ENCODE measurements at places on chromosomes 7 and 10.

- no peak for DNase-seq
Measured at GRCh38 chr7:15399441-15399840, 162.4 kb downstream of the AGMO start.

GRCh38 chr10:70337201-70337651 is 45.2 kb downstream of the LRRC20 start:
- DNase-seq: no peak

DNA sequence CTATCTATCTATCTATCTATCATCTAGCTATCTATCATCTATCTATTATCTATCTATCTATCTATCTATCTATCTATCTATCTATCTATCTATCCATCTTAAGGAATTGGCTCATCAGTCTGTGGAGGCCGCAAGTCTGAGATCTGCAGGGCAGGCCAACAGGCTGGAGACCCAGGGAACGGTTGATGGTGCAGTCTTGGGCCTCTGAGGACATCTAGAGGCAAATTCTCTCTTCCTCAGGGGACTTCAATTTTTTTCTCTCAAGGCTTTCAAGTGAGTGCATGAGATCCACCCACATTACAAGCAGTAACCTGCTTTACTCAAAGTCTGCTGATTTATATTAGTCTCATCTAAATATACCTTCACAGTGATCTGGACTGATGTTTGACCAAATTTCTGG is 197.0 kb downstream of the GLRX3 start:
- DNase-seq: no peak

- no peak for DNase-seq
Measured at GRCh38 chr7:100400656-100401055, 27.4 kb downstream of the PILRA start.
